ENCODE measurements at places on chromosomes 7 and 10. TPM values are rescaled to one million over a fixed set of nuclear protein-coding genes. Genes with fewer than 3 reads are reported as not detected.

The CHCHD3 gene
- 91.3 TPM for total RNA-seq

The ADD3 gene
- total RNA-seq: 91.9 TPM

The SKIDA1 gene
- total RNA-seq: 0.46 TPM

DNA sequence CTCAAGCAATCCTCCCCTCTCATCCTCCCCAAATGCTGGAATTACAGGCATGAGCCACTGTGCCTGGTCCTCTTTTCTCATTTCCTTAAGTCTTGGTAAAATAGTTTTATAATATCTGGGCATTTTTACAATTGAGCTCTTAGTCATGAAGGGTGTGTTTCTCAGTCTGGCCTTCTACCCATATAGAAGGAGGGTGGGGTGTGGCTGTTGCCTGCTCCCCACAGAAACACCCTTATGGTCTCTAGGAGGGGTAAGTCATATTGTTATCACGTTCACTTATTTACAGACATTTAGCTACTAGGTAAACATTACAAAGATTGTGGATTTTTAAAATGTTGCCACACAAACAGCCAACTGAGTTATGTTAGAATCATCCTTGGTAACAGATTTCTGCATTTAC is 6.7 kb upstream of the OTUD1 start:
- no peak for DNase-seq

DNA sequence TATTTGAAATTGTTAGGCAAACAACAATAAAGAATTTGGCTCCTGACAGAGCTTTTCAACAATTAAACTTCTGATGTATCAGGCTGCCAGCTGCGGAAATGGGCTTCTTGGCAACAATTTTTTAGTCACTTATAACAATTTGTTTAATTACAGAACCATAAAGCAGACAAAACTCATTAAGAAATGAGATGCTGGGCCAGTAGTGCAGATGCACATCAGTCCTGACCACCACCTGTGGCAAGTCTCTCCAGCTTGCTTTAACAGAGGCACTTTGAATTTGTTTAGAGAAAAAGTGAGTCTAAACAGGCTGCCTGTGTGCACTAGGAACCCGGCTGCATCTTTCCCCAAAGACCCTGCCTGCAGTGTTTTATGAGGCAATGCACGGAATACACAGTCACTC is 1124.4 kb downstream of the NXPH1 start:
- no peak for DNase-seq

- DNase-seq: no peak
Measured at GRCh38 chr7:36062154-36062815, 90.8 kb upstream of the EEPD1 start.

- DNase-seq: no peak
Measured at GRCh38 chr10:48485711-48486110, 119.2 kb downstream of the ARHGAP22 start.

DNA sequence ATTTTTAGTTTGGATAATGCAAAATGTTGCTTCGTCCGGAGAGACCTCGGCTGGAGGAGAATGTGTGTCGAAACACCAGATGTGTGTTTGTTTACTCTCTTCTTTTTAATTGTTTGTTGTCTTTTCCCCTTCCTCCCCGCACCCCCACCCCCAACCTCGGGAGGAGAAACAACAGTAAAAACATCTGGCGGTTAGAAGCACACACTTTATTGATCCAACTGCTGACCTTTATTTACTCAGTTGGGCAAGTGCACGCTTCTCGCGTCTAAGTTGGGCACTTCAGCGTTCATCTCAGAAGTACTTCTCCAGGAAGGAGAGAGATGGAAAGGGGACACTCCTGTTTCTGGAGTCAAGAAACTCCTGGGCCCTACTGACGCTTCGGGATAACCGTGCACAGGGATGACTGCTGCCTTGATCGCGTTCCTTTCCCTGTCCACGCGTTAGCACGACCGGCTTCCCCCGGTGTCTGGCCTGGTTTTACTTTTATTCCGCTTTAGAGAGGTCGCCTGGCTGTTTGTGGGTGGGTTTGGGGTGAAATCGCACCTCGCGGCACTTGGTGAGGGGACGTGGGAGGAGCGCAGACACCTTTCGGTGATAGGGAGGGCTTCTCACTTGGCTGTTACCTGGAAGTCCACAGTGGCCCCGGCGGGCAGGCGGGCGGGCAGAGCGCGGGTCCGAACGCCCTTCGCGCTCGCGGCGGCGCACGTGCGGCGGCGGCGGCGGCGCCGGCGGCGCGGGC is 168.3 kb upstream of the PPP1R3A start:
- DNase-seq: no peak

DNA sequence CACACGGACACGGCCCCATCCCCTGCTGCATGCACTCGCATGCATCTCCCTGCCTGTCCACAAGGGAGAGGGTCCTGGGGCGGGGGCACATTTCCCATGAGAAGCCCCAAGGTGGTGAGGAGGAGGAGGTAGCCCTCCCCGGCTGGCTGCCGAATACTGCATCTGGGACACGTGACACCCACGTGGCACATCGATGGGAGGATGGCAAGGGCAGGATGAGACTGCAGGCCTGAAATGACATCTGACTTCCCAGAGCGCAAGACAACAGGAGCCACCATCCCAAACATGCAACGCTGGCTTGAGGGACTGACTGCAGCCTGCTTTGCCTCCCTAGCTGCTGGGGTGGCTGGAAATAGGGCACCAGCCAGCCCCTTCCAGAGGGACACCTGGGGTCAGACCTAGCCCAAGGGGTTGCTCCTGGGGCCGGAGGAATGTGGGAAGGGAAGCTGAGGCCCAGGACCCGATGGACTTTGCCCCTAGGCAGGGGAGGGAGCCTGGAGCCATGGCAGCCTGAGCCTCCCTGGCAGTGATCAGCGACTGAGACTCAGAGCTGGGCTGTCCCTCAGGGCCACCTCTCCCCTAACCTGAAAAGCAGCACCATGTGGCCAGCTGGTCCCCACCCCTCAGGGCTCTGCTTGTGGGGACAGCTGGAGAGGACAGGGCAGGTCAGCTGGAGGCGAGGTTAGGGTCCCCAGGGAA is 16.1 kb downstream of the BUD23 start:
- no peak for DNase-seq

DNA sequence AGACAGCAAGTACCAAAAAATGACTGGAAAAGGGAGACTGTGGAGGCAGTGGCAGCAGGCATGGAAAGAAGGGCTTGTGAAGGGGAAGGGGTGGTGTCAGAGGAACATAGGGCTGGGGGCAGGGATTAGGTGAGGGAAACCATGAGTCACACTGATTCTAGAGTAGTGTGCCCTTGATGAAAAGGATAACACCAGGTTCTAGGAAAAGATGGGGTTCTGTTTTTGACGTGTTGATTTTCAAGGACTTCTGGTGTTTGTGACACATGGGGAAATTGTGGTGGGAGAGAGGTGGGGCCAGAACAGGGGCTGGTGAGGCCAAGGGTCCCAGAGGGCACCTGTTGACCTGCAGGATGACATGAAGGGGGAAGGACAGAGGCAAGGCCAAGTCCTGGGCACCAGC is 57.1 kb downstream of the FIGNL1 start:
- DNase-seq: no peak

DNA sequence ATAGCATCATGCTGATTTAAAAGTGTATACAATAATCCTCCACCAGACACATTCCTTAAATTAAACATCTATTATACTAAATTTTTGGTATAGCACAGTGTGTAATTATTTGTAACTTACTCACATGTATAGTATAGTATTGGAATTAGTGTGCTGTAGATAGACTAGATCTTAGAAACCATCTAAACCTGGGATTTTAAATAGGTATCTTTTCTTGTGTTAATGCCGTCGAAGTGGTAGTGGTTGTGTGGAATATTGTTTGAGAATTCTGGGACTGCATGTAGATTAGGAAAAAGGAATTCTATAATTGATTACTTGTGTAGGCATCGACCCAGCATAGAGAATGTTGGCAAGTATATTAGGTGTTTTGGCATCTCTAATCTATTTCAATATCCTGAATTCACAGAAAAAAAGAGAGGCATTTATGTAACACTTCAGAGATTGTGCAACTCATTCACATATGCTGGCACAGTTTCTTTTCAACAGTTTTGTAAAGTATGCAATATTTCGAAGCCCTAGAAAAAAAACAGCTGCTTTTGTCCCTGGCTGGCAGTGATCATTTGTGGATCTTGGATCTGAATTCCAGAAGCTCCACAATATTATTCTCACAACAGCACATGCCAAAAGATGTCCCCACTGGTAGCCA is 145.5 kb upstream of the AGR3 start:
- DNase-seq: no peak

GRCh38 chr10:79393924-79394610 is 46.8 kb downstream of the PPIF start:
- no peak for DNase-seq

DNA sequence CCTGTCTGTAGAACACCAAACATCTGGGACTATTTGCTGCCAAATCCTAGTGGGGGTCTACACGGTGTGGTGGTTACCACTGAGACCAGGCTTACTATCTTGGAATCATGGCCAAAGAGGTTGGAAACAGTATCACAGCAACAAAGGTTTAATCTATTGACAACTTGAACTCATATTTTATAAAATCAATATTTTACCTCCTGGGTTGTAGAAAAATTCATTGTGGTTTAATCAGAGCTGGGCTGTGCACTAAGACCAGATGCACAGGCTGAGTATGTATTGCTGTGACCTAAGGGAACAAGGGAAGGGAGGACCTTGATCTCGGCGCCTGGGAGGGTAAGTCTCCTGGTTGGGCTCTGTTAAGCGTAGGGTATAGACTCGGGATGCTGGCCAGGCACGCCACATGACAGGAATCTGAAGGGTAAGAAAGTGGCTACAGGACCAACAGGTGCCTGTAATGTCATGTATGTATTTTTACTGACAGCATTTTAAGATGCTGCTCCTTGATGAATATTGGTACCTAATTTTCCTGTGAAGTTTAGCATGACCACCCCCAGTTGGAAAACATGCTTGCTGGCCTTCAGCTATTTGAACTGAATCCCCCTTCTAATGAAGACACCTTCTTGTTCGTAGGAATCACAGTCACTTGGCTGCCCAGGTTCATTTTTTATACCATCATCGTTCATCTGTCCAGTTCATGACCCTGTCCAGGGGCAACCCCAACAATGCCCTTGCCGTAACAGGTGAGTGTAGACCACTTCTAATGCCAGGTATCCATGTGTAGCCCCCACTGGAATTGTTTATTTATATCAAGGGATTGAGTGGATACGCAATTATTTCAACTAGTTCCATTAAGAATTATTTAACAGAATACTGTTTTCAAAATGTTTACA is 79.5 kb downstream of the EZH2 start:
- no peak for DNase-seq

- DNase-seq: no peak
Measured at GRCh38 chr10:89873055-89873454, 171.7 kb downstream of the KIF20B start.

- no peak for DNase-seq
Measured at GRCh38 chr7:155721056-155721455, 76.6 kb downstream of the RBM33 start.

DNA sequence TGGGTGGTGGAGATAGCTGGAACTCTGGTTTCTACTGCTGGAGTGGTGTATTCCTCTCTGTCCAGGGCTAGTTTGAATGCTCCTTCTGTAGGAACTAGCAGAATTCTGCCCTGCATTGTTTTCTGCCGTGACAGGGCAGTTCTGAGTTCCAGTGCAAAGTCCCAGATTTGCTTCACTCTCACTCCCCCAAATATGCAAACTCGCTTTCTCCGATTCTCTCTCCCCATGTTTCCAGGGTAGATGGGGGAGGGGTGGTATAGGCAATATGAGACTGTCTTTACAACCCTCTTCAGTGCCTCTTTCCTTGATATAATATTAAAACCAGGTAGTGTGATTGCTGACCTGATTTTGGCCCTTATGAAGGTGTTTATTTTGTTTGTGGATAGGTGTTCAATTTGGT is 693.3 kb upstream of the GRM3 start:
- DNase-seq: no peak

GRCh38 chr10:49220031-49220430 is 31.8 kb upstream of the TMEM273 start:
- no peak for DNase-seq

GRCh38 chr7:149748076-149748874 is 25.1 kb downstream of the ZNF467 start:
- no peak for DNase-seq

All from pulmonary artery endothelial cell (primary cell).